ENCODE measurements at places on chromosomes 13 and 19. TPM values are rescaled to one million over a fixed set of nuclear protein-coding genes. Genes with fewer than 3 reads are reported as not detected.

DNA sequence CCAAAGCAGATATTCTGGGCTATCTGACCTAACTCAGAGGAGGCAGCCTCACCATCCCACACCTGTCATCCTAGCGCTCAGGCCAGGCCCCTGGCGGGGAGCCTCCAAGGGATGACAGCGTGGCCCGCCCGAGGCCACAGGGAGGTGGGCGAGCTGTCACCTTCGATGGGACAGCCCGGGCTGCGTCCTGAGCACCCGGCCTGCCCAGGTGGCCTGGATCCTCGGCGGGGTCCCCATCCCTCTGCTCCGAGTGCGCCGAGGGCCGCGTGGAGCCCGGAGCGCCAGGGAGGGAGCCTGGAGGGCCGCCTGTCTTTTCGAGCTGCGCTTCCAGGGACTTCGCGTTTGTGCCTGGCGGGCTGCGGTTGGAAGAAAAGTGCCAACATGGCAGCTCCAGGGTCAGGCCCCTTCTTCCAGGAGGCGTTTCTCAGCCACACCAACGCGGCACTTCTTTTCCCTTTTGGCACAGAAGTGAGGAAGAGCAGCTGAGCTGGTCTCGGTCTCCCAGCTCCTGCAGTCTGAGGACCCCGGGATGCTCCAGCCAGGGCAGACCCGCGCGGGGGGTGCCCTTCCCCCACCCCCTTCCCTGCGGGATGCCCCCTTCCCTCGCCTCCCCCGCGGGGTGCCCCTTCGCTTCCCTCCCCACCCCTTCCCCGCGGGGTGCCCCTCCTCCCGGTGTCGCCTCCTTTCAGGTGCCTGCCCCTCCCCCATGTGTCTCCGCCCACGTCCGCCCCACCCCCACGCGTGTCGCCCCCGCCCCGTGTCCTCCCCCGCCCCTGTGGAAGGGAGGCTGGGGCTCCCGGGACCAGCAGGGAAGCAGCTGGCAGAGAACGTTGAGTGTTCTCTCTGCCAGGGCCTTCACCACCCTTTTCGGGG, 42.3 kb downstream of the GJA3 start:
- no peak for DNase-seq

GRCh38 chr13:80001510-80001842, 339.4 kb downstream of the SPRY2 start:
- no peak for DNase-seq

- DNase-seq = no peak
Measured at GRCh38 chr19:47507012-47507411, 7.9 kb downstream of the NAPA start.

- peak; percentile 56 for DNase-seq
Measured at GRCh38 chr13:48304143-48304876, 759 bp downstream of the RB1 start.

GRCh38 chr19:12034198-12034597, 1.3 kb downstream of the ZNF433 start:
- no peak for DNase-seq

DNA sequence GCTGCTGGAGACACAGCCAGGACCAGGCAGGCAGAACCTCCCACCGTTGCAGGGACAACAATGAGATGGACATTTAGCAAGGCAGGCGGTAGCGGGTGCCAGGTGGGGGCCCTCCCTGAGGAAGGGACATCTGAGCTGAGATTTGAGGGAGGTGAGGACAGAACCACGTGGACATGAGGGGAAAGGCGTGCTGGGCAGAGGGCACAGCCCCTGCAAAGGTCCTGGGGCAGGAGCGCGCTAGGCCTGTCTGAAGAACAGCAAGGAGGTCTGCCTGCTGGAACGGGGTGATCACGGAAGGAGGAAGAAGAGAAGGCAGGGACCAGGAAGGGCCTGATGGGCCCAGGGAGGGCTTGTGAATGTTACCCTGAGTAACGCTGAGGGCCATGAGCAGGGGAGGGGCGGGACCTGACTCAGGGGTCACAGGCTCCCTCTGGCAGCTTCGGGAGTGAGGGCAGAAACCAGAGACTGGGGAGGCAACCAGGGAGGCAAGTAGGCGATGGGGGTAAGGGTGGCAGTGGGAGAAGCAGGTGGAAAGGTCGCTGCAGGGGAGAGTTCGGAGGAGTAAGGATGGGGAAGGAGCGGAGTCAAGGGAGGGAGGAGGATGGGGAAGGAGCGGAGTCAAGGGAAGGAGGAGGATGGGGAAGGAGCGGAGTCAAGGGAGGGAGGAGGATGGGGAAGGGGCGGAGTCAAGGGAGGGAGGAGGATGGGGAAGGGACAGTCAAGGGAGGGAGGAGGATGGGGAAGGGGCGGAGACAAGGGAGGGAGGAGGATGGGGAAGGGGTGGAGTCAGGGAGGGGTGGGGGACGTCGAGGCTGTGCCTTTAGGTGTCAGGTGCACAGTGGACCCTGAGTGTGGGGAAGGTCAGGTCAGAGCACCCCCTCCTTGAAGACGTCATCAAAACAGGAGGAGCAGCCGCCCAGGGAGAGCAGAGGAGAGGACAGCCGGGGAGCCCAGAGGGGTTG, 15.7 kb upstream of the B3GNT3 start:
- DNase-seq = no peak

DNA sequence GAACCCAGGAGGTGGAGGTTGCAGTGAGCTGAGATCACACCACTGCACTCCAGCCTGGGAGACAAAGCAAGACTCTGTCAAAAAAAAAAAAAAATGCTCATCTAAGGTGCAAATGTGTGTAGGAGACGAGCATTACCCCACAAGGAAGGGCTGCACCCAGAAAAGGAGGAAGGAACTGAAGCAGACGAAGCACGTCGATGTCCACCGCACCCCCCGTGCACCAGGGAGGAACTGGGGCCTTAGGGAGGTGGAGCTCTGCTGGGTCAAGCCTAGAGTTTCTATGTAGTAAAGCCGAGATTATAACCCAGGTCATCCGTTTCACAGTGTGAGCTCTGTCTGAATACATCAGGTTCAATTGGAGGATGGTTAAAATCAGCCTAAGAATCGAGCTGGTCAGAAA, 1.1 kb downstream of the VSTM1 start:
- DNase-seq = no peak

DNA sequence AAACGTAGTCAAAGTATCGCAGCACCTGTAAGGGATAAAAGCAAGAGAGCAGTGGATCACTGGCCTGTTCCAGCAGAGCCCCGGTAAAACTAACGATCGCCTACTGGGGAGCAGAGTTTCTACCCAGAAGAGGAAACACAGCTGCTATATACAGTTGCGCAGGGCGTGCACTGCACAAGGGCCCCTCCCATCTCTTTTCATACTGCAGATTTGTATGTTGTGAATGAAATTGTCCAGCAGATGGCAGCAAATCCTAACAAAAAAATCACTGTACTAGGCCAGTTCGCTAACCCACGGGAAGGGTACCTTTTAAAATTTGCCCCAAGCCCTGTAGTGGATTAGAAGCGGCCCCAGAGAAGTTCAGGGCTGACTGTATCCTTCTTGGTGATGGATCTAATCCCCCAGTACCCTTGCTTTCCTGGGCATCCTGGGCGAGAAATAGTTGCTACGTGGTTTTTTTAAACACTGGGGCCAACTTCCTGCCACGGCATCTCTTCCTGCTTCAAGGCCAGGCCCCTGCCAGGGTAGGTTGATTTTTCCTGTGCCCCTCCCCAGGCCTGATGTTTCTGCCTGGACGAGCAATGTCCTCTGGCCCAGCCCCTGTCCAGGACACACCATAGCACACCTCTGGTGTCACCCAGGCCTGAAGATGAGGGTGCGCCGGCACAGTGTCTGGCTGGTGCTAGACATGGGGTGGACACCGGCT, 127.0 kb downstream of the IER2 start:
- peak; percentile 63 for DNase-seq

DNA sequence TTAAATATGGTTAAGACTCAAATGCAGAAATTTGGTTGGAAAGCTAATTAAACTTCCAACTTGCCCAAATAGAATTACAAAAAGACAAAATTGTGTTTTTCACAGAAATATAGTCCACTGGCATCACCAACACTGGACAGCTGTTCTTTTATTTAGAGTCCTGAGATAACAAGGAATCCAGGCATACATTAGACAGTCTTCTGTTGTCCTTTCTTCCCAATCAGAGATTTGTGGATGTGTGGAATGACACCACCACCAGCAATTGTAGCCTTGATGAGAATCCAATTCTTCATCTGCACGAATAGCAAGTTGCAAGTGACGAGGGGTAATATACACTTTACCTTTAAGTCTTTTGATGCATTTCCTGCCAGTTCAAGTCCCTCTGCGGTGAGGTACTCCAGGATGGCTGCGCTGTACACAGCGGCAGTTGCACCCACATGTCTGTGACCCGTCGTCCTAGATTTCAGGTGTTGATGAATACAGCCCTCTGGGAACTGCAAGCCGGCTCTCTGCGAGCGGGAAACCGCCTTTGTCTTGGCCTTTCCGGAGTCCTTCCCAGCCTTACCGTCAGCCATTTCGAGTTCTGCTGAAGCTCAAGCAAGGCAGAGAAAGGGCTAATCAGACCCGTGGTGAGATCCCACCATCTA, 14.7 kb downstream of the UBAC2 start:
- no peak for DNase-seq

DNA sequence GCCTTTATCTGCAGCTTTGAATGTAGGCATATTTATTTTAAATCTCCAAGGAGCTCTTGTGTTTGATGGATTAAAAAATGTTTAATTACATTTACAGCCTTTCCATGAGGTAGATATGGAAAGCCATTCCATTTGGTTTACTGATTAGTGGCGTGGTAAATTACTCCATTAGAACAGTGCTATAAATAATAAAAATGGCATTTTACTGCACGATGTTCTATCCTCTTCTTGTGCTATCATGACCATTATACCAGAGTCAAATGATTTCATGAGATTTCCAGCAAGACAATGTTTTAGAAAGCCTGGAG, 250.9 kb upstream of the HTR2A start:
- DNase-seq = no peak

GRCh38 chr13:75960538-75960994, 324.4 kb downstream of the LMO7 start:
- DNase-seq = no peak

GRCh38 chr19:294946-295686, 3.9 kb upstream of the PLPP2 start:
- no peak for DNase-seq

DNA sequence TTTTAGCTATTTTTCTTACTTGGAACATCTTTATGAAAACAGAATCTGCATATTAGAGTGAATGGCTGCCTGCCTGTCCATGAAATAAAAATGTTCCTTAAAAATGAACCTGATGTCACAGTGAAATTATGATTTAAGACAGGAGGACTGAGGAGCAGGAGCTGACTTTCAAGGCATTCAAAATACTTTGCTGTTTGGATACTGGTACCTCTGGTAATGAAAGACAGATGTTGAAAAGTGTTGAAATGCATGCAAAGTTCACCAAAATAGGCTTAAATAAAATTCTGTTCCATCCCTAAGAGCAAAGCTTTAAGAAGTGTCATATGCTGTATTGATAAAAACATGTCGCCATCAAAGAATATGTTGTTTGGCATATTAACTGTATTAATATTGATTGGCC, 1.7 kb downstream of the ARHGEF7 start:
- DNase-seq = no peak

DNA sequence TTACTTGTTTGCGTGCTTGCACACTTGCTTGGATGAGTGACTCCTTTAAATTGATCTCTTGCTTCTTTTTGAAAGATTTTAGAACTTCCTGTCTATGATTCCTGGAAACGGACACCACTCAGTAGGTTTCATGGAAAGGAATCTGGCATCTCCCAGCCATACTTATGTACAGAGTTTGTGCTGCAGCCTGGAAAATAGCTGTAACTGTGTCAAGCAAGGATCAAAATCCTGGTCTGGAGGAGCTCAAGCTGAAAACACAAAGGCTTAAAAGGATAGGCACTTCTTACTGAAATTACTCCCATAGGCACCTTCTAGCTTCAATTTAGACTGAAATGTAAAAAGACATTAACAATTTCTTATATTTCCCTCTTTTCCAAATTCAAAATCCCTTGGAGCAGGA, 1.4 kb upstream of the FREM2 start:
- no peak for DNase-seq

DNA sequence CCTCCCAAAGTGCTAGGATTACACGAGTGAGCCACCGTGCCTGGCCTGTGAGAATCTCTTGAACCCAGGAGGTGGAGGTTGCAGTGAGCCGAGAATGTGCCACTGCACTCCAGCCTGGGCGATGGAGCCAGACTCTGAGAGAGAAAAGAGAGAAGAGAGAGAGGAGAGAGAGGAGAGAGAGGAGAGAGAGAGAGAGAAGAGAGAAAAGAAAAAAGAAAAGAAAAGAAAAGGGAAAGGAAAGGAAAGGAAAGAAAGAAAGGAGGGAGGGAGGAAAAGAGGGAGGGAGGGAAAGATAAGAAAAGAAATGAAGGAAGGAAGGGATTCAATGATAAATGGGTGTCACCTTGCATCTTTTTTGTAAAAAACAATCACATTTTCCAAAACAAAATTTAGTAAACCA, 23.0 kb upstream of the PSPC1 start:
- no peak for DNase-seq

DNA sequence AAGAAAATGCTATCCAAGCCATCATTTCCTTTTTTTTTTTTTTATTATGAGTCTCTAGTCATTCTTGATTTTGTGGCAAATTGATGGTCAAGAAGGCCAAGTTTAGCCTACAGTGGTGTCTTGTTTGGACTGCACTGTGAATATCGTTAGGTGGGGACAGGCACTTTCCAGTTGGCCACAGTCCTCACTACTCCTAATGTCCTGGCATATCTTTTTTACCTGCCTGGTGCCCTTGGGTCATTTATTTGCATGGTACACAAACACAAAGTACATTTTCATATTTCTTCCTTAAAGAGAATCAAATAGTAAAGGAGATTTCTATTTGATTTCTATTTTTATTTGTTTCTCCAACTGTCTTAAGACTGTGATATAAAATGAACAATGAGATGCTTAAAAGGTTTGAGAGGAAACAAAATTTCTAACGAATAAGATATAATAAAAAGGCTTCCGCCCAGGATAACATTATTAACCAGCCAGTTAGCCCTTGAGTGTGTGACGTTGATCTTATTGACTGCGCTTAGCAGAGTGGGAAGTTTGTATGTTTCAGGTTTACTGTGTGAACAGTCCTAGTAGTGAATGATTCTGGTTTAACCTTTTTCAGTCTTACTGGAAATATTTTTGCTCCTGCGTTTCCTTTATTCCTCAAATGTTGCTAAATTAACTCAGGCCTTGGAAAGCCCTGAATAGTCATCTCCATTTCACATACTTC, 312.0 kb downstream of the ATP8A2 start:
- DNase-seq = no peak

- no peak for DNase-seq
Measured at GRCh38 chr13:51923983-51924539, 62.3 kb downstream of the CCDC70 start.

- peak; percentile 83 for DNase-seq
Measured at GRCh38 chr13:49374585-49375290, 69.1 kb downstream of the CAB39L start.

CACNG8 gene
- total RNA-seq = not detected

ZNF709 gene
- 1.1 TPM for total RNA-seq

FXYD7 gene
- total RNA-seq = 1.1 TPM

AP1M2 gene
- 86.3 TPM for total RNA-seq

KCNN4 gene
- total RNA-seq = 111 TPM

PSG6 gene
- 1.2 TPM for total RNA-seq

ZNF99 gene
- total RNA-seq = not detected

PODNL1 gene
- 2.7 TPM for total RNA-seq

Data from mammary epithelial cell (primary cell).